CD4-positive, CD25-positive, alpha-beta regulatory T cell (primary cell): ENCODE measurements at places on chromosomes 5 and 9. TPM values are rescaled to one million over a fixed set of nuclear protein-coding genes. Genes with fewer than 3 reads are reported as not detected.

Gene FBXL17
- total RNA-seq = 27.7 TPM

DNA sequence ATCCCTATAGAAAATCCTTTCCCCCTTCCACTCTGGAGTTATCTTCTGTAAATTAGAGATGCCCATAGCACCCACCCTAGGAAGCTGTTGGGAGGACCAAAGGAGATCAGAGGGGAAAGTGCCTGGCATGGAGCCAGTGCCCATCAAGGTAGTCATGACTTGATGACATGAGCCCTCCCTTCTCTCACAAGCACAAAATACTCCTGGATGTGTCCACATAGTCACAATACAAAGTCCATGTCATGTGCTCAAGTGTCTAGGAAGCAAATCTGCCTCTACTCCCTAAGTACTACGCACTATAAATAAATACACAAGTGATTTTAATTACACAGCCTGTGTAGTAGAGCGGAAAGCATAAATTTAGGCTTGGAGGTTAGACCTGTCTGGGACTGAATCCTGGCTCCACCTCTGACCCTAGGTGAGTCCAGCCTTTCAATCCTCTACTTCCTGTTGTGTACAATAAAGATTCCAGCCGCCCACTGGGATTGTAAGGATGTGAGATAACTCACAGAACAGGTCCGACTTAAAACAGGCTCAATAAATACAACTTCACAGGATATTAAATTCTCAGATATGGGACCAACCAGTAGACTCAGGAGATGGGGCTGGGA lies 30.6 kb downstream of the TTC39B start:
- H3K4me3 ChIP-seq = no peak overlapping the region
- H3K27ac ChIP-seq = no peak overlapping the region
- no peaks in the 10 kb centered on the region for H3K27me3 ChIP-seq
- DNase-seq = no peak
- H3K36me3 ChIP-seq = no peaks in the 10 kb centered on the region

- H3K4me1 ChIP-seq = peaks cover 21% of the 10 kb centered on the region
- H3K27me3 ChIP-seq = peaks cover 3% of the 10 kb centered on the region
- H3K27ac ChIP-seq = no peak overlapping the region
- DNase-seq = no peak
- H3K4me3 ChIP-seq = no peak overlapping the region
- no peaks in the 10 kb centered on the region for H3K36me3 ChIP-seq
Measured at GRCh38 chr5:177494346-177495195, 2.8 kb downstream of the PDLIM7 start.

Gene NR6A1
- total RNA-seq = 0.05 TPM

- no peaks in the 10 kb centered on the region for H3K36me3 ChIP-seq
- no peak overlapping the region for H3K27ac ChIP-seq
- no peaks in the 10 kb centered on the region for H3K4me1 ChIP-seq
- DNase-seq = no peak
- peaks cover 3% of the 10 kb centered on the region for H3K27me3 ChIP-seq
Measured at GRCh38 chr5:95861864-95862561, 39.5 kb upstream of the GLRX start.

DNA sequence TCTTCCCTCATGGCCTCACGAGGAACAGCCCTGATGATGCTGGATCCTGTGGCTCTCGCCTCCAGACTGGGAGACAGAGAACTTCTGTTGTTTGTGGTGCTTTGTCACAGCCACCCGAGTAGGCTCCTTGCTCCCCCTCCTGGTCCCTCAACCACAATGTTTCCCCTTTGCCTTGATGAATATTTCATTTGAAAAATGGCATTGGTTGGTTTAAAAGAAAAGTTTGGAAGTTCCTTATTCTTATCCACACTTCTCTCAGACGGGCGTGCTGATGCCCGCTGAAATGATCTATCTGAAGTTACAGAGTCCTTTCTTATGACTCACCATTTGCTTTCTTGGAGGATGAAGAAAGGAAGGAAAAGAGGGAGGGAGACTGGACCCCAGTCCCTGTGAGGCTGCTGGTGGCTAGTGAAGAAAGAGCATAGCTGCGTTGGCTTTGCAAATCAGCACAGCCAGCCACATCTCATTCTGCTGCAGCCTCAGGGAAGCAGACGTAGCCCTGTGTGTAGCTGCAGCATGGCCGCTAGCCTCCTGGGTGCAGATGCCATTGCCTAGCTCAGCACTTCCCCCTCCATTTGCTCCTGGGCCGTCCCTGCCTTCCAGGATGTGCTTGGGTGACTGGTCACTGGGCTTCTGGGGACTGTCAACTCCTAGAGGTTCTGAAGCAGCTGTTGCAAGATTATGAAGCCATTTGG lies 185.9 kb downstream of the ERCC6L2 start:
- no peaks in the 10 kb centered on the region for H3K27me3 ChIP-seq
- H3K4me1 ChIP-seq = no peaks in the 10 kb centered on the region
- no peaks in the 10 kb centered on the region for H3K36me3 ChIP-seq
- no peak overlapping the region for H3K27ac ChIP-seq
